ENCODE measurements at places on chromosomes 5 and 9.

DNA sequence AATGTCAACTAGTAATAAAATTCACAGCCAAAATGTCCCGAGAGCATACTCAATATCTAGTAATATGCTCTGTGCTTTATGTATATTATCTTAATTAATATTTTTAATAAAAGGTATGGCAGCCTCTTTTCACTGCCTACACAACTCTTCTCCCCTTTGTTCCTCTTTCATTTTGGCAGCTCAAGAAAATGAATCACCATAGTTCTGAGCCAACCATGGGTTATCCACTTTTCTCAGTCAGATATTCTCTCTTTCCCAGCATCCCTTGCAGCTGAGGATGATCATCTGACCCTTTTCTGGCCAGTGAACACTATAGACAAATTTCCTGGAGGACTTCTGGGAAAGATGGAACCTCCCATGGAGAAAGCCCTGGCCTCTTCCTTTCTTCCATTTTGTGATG lies 8.2 kb upstream of the DOCK8 start:
- no peak for DNase-seq

GRCh38 chr9:7691909-7692308 lies 107.7 kb downstream of the DMAC1 start:
- no peak for DNase-seq

DNA sequence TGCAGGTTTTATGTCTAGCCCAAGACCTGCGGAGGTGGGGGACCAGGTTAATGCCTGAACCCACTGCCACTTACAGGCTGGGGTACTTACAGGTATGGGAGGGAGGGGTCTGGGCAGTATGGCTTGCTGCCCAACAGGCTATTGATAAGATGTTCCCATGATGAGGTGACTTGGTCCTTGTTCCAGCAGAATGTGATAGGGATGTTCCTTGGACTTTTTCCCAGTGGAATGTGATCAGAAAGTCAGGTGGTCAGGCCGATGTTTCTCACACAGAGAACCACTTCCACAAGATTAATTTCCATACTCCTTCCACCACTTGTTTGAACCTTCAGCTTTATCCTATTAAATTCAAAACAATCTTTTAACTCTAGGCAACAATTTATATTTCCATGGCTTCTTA lies 27.0 kb upstream of the GPX3 start:
- DNase-seq, result no peak

DNA sequence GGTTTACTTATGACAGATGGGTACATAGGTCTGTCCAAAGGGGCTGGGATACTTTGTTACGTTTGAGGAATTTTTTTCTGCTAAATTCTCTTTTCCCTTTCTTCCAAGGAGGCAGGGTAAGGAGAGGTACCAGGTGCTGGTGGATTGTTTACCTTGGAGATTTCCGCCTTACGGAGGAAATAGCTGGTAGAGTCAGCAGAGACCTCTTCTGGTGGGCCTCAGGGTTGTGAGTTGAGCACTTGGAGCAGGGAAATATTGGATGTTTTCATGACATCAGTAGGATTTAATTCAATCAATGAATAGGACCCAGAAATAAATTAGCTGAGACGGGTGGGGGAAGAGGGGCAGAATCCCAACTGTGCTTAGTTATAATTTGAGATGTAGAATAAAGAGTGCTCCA lies 60.0 kb upstream of the TAF11L2 start:
- no peak for DNase-seq

DNA sequence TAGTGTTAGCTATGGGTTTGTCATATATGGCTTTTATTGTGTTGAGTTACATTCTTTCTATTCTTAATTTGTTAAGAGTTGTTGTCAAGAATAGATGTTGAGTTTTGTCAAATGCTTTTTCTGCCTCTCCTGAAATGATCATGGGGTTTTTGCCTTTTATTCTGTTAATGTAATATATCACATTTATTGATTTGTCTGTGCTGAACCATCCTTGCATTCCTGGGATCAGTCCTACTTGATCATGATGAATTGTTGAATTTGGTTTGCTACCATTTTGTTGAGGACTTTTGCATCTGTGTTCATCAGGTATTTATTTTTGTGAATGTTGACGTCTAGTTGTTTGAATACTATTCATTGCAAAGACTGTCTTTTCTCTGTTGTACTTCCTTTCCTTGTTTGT lies 23.9 kb downstream of the RIC1 start:
- no peak for DNase-seq

- no peak for DNase-seq
Measured at GRCh38 chr5:124631874-124632550, 114.4 kb downstream of the ZNF608 start.

DNA sequence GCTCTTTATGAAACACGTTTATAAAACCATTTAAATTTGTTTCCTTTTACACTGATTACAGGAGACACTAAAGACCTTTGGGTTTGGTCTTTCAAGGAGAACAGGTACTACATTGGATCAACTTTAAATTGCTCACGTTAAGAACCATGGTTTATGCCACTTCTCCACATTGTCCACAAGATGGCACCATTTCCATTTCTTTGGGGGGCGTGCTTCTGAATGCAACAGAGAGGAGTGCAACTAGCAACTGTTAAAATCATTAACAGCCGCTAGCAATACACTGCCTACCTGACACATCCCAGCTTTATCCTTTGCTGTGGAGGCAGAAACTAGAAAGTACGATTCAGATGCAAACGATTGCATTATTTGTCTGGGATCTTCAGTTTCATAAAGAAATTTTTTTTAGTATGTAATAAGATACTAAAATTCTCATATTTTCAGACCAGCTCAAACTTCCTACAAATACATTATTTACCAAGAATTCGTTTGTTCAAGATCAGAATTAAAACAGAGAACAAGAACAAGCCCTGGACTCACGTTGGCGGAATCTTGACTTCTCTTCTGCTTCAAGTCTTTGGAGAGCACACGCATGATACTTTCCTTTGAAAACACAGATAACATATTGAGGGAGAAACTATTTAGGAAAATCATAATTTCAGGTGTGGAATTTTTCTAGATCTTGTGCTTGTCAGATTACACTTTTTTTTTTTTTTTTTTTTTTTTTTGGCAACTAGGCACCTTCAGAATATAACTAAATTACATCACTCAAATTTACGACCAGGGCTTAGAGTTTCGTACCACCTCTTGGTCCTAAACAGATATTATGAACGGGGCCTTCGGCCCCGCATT lies 702 bp downstream of the CDC20B start:
- peak; percentile 43 for DNase-seq

DNA sequence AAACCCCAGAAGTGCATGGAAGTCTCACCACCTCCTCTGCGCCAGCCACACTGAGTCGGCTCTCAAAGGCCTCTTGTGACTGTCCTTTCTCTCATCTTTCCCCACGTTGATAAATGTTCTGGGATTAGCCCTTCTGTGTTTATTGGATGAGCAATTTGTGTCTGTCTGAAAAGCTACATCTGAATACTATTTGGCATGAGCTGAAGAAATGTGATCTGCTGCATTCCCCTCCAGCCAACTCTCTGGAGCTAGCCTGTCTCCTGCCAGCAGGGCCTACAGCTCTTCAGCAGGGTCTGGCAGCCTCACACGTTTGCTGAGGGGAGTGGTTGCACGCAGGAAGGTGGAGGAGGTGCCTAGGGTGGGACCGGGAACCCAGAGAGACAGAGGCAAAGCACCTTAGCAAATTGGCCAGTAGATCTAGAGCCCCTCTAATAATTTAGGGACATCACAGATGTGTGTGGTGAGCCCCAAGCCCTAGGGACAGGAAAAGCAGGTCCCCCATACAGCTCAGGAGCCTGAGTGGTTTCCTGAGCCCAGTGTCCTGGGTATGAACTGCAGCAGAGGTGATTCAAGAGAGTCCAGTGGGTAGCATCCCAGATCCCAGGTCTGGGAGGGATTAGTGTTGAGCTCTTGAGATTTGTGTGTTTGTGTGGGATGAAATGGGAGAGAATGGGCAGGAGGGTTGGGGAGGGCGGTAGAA lies 20.5 kb upstream of the B4GALT1 start:
- DNase-seq, result no peak

DNA sequence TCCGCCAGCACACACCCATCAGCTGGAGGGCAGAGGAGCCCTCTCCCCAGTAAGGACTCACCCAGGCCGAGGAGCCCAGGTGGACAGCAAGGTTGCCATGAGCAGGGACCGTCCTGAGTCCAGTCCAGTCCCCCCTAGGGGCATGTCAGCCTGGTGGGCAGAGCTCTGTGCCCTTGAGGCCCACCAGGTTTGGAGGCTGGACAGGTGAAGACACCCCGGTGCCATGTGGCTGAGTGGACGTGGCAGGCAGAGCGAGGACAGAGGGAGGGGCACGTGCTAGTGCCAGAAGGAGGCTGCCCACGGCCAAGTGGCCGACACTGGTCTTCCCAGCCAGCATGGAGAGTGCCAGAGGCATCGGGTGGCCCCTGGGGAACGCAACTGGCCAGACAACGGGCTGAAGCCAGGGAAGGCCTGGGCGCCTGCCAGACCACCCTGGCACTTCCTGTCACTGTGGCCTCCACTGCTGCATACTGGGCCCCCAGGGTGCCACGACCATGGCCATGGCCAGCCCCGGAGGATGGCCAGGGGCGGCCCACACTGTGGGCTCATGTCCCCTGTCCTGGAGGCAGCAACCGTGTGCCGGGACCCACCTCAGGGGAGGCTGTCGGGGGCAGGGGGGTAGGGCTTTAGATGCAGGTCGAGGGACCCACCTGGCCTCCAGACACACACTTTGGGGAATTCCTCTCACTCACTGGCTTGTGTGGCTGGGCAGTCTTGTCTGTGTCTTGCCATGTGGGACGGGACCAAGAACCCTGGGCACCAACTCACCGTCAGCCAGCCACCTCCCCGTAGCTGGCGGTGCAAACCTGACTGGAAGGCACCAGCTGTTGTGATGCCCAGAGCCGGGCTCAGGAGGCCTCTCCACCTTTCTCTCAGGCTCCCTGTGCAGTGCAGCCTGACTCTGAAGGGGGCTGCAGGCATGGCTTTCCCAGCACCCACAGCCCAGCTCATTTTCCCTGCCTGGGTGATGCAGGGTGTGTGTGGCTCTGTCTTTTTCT lies 42.3 kb upstream of the LPCAT1 start:
- no peak for DNase-seq

GRCh38 chr9:127366594-127366993 lies 30.4 kb upstream of the SLC2A8 start:
- DNase-seq, result no peak

GRCh38 chr9:19471737-19472648 lies 63.2 kb downstream of the ACER2 start:
- DNase-seq, result no peak

DNA sequence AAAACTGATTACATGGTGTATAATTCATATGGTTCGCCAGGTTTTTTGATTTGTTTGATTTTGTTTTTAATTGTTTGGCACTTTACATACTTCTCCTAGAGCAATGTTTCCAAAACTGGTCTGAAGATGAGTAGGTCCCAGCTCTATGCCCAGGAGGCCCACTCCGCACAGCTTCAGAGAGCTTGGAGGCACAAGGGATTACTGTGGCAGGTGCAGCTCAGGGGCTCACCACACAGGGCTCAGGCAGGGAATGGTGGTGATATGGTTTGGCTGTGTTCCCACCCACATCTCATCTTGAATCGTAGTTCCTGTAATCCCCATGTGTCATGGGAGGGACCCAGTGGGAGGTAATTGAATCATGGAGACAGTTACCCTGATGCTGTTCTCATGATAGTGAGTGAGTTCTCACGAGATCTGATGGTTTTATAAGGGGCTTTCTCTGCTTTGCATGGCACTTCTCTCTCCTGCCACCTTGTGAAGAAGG lies 296.6 kb downstream of the MED10 start:
- DNase-seq, result no peak

DNA sequence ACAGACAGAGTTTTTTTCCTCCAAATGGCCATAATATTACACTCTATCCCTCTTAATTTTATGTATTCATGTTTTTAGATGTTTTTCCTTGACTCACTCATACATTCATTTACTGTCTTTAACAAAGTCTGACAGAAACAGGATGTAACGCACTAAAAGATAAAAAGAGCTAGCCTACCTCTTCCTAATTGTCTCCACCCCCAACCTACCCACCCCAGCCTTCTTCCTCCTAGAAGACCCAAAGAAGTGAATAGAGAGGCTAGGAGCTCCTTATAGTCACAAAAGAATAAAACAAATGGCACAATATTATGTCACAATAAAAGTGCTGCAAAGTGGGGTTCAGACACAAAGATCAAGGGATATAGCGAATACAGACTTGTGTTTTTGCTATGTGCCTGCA lies 719 bp downstream of the NOL8 start:
- no peak for DNase-seq

DNA sequence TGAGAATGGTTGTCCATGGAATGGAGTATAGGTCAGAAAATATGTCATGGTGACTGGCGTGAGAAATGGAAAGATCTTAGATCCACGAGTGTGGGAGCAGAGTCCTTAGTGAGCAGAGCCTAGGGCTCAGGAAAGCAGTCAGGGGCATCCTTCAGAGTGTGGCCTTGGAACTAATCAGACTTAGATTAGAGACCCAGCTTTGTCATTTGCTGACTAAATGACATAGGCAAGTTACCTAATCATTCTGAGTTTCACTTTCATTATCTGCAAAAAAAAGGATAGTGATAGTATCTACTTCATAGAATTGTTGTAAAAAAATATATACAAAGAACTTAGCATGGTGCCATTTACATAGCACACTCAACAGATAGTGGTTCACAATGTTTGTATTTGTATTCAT lies 24.3 kb upstream of the SLIT3 start:
- no peak for DNase-seq

DNA sequence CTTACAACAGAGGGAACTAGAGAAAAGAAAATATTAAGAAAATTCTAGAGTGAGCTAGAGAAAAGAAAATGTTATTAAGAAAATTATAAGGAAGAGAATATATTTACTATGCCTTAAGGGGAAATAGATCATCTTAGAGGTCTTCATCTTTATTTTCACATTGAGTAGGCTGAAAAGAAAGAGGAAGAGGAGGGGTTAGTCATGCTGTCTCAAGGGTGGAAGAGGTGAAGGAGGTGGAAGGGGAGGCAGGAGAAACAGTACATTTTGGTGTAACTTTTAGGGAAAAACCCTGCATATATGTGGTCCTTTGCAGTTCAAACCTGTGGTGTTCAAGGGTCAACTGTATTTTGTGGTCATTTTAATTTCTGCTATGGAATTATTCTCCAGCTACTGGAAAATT lies 46.6 kb downstream of the PPIP5K2 start:
- no peak for DNase-seq

DNA sequence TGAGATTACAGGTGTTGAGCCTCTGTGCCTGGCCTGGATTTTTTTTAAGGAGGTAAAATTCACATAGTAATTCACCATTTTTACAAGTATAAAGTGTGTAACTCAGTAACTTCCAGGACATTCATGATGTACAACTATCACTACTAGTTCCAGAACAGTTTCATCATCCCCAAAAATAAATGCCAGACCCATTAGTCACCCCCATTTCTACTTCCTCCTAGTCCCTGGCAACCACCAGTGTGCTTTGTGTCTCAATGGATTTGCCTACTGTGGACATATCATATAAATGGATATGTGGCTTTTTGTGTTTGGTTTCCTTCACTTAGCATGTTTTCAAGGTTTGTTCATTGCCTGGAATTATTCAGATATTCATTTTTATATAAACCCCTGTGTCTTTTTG lies 72.5 kb upstream of the PANK3 start:
- no peak for DNase-seq

- no peak for DNase-seq
Measured at GRCh38 chr5:137186759-137187461, 312.2 kb downstream of the SPOCK1 start.
